Activated CD8-positive, alpha-beta T cell treated with anti-CD3 and anti-CD28 coated beads for 36 hours (primary cell): ENCODE measurements at places on chromosomes 16 and 17. TPM values are rescaled to one million over a fixed set of nuclear protein-coding genes. Genes with fewer than 3 reads are reported as not detected.

The C17orf78 gene
- not detected for total RNA-seq

The ALDH3A1 gene
- 0.38 TPM for total RNA-seq

DNA sequence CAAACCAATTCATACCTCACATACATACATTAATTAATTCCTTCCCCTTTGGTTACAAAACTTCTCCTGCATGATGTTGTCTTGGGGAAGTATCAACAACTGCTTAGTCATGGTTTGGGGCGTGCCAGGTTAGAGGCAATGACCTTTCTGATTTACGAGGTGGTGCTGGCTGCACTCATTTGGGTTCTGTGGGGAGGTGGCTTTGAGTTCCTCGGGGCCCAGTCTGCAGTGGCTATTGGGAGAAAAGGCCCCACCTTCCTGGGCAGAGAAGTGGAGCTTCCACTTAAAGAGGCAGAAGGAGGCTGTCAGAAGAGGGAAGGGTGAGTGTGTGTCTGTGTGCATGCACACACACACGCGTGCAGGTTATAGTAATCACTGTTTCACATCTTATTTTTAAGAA lies 10.2 kb upstream of the ETV4 start:
- H3K4me1 ChIP-seq, result peaks cover 10% of the 10 kb centered on the region
- H3K27me3 ChIP-seq, result peaks cover 26% of the 10 kb centered on the region
- no peak overlapping the region for H3K4me3 ChIP-seq
- peak overlapping the region; percentile 18 for H3K27ac ChIP-seq

DNA sequence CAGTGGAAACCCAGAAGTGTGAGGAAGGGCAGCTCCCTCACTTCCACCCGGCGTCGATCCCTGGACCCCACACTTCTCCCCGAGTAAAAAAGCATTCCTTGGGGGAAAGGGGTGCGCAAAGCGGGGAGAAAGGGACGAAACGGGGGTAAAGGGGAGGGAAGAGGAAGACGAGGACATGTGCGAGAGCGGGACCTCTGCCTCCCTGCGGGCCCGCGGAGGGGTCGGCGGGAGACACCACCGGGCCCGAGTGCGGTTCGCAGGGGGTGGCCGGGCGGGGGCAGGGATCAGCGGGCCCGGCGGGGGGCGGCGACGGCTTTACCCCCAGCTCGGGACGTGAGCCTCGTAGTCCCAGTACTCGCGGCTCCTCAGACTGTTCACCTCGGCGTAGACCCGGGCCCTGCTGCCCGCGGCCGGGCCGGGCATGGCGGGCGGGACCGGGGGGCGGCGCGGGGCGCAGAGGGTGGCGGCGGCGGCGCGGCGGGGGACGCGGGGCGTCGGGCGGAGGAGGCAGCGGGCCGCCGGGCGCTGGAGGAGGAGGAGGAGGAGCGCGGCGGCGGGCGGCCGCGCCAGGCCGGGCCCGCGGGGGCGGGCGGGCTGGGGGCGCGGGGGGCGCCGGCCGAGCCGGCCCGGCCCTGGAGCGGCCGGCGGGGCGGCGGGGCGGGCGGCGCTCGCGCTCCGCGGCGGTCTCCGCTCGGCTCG lies 443 bp downstream of the CSNK2A2 start:
- peak overlapping the region; percentile 96 for H3K4me3 ChIP-seq
- peak overlapping the region; percentile 80 for H3K27ac ChIP-seq
- H3K4me1 ChIP-seq, result peaks cover 45% of the 10 kb centered on the region
- H3K36me3 ChIP-seq, result peaks cover 28% of the 10 kb centered on the region

DNA sequence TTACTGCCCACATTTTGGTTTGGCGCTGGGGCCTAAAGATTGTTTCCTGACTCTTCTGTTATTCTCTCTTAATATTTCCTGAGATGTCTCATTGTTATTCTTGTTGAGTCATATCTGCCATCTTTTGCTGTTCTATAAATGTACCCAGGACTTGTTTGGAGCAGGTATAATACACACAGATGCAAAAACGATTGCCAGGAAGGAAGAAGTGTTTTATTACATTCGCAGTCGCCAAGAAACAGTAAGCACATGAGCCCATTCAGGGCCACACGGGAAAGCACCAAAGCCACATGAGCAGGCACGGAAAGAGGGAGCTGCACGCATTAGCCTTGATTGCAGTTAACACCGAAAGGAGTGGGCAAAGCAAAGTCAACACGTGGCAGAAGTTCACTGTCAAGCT lies 70.2 kb downstream of the ARHGAP44 start:
- H3K4me3 ChIP-seq, result no peak overlapping the region
- no peaks in the 10 kb centered on the region for H3K27me3 ChIP-seq
- no peaks in the 10 kb centered on the region for H3K36me3 ChIP-seq
- H3K27ac ChIP-seq, result no peak overlapping the region

DNA sequence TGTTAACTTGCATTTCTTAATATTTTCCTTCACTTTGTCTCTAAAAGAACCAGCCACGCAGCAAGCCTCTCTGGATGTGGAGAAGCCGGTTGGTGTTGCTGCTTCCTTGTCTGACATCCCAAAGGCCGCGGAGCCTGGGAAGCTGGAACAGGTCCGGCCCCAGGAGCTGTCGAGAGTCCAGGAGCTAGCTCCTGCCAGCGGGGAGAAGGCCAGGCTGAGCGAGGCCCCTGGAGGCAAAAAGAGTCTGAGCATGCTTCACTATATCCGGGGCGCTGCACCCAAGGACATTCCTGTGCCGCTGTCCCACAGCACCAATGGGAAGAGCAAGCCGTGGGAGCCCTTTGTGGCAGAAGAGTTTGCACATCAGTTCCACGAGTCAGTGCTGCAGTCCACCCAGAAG lies 22.8 kb downstream of the GINS2 start:
- no peak overlapping the region for H3K4me3 ChIP-seq
- H3K27me3 ChIP-seq, result no peaks in the 10 kb centered on the region
- H3K4me1 ChIP-seq, result no peaks in the 10 kb centered on the region
- no peak for DNase-seq

DNA sequence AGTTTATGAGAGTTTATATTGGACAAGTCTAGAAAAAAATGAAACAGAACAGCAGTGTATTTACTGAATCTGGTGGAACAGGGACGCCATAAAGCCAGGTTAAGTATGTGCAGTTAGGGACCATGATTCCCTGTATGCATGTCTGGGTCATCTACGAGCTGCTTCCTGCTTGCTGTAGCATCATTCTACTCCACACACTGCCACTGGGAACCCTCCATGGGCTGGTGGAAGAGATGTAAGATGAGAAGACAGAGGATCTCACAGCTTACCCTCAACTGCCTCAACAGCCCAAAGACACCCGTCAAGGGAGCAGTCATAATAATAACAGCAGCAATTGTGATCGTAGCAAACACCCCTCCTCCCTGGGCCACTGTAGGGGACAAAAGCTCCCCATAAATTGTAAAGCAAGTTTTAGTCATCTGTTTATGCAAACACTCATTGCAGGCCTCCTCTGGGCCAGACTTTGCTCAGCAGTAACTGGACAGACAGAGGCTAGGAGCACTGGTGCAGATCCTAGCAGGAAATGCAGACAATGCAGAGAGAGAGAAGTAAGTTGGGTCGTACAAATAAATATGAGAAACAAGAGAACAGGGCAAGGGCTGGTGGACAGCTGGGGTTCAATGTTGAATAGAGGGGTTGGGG lies 188.0 kb downstream of the SOX9 start:
- H3K4me1 ChIP-seq, result no peaks in the 10 kb centered on the region
- H3K27me3 ChIP-seq, result peaks cover 2% of the 10 kb centered on the region
- no peak overlapping the region for H3K4me3 ChIP-seq
- no peak for DNase-seq
- no peak overlapping the region for H3K27ac ChIP-seq
- no peaks in the 10 kb centered on the region for H3K36me3 ChIP-seq

- no peak overlapping the region for H3K27ac ChIP-seq
- H3K4me3 ChIP-seq, result no peak overlapping the region
- no peak for DNase-seq
- H3K36me3 ChIP-seq, result peaks cover 9% of the 10 kb centered on the region
- no peaks in the 10 kb centered on the region for H3K27me3 ChIP-seq
- H3K4me1 ChIP-seq, result peaks cover 48% of the 10 kb centered on the region
These were observed 4.3 kb downstream of the TMEM11 start for GRCh38 chr17:21209511-21210175.
